ENCODE measurements at places on chromosomes 7 and 10.

GRCh38 chr10:122236690-122237306 lies 34.3 kb upstream of the BTBD16 start:
- no peak for DNase-seq

DNA sequence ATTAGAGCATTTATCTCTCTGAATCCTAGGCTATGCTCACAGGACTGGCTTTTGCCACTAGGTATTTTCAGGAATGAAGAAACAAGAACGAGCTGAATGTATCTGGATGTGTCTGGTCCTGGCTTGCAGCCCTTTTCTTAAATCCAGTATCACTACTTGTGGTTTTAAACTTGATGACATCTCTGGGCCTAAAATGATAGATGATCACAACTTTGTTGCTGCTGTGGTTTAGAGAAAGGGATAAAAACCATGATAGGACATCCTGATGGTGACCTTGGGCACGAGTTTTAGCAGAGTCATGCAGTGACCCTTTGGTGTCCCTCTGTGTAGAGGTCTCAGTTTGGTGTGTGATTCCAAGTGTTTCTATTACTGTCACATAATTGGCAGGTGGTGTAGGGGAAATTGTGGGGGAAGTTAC lies 31.7 kb upstream of the SEMA3C start:
- DNase-seq, result peak; percentile 5

- DNase-seq, result peak; percentile 85
These were observed 614 bp upstream of the IFIT2 start for GRCh38 chr10:89301232-89301631.

DNA sequence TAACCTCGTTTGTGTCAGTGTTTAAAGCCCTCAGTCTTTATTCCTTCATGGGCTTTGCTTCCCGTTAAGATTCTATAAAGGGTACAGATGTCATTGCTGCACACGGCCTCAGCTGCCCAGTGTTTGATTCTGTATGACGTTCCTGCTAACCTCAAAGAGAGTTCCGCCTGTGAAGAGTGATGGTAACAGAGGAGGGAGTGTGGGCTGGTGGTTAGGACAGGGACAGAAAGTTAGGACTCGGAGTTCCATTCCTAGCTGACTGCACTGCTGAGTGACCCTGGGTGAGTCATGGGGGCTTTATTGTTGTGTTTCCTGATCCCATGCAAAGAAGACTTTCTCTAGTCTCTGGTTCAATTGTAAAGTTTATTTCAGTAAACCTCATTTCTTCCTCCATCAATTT lies 227.1 kb downstream of the DYNC1I1 start:
- no peak for DNase-seq

DNA sequence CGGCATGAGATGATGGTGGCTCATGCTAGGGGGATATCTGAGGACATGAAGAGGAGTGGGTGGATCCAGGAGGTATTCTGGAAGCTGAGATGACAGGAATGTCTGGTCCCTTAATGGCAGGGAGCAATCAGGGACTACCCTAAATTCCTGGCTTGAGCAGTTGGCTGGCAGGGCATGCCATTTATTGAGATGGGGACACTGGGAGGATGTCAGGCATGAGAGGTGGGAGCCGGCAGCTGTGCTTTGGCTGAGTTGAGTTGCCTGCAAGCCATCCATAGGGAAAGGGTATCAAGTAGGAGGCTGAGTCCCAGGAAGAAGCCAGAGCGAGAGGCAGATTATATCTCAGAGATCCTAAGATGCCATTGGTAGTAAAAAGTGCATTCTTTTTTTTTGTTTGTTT lies 69.6 kb downstream of the COL26A1 start:
- DNase-seq, result no peak

- no peak for DNase-seq
These were observed 134.0 kb upstream of the NPS start for GRCh38 chr10:127415116-127415515.

DNA sequence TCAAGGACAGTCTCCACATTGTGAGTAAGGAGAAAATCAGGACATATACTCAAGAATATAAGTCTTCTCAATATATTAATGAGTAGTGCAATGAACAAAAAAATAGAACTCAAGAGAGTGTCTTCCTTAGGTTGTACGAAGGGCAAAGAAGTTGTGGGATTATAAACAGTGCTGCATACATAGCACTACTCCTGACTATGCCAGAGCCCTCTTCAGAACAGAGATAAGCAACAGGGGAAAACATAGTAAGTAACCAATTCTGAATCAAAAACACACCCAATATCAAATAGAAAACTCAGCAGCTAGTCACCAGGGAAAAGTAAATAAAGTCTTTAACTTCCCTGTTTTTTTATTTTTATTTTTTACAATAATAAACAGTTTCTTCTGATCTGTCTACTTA lies 10.6 kb downstream of the ARHGAP21 start:
- DNase-seq, result no peak

DNA sequence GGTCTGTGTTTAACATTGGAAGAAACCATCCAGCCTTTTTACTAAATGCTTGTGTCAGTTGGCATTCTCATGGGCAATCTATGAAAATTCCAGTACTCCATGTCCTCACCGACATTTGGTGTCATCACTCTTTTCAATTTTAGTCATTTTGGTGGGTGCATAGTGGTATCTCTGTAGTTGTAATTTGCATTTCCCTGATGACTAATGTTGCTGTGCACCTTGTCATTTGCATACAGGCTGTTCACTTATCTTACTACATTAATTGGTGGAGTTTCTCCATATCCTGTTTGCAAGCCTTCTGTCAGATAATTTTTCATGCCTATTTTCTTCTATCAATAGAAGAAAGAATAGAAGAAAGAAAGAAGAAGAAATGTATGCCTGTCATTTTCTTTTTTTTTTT lies 73.7 kb downstream of the PLPP4 start:
- no peak for DNase-seq

DNA sequence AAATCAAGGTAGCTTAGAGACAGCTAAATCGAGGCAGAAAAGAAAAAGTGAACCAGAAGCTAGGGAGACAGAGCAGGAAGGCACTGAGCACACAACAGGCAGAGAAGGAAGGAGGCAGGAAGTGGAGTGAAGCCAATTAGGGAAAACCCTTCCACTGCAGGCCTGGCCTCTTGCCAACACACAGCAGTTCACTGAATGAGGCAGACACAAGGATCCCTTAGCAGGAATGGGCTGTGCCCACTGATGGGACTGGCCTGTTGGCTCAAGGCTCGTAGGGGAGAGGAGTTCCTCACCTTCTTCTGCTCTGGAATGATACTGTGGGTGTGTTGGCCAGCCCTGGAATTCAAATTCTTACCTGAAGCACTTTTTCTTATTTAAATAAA lies 220.3 kb upstream of the STK17A start:
- peak; percentile 4 for DNase-seq

All from hematopoietic multipotent progenitor cell treated with erythropoietin and hydrocortisone succinate and interleukin-3 and kit ligand, for 6 days (in vitro differentiated cells).